ENCODE measurements at places on chromosomes 11 and 22.

DNA sequence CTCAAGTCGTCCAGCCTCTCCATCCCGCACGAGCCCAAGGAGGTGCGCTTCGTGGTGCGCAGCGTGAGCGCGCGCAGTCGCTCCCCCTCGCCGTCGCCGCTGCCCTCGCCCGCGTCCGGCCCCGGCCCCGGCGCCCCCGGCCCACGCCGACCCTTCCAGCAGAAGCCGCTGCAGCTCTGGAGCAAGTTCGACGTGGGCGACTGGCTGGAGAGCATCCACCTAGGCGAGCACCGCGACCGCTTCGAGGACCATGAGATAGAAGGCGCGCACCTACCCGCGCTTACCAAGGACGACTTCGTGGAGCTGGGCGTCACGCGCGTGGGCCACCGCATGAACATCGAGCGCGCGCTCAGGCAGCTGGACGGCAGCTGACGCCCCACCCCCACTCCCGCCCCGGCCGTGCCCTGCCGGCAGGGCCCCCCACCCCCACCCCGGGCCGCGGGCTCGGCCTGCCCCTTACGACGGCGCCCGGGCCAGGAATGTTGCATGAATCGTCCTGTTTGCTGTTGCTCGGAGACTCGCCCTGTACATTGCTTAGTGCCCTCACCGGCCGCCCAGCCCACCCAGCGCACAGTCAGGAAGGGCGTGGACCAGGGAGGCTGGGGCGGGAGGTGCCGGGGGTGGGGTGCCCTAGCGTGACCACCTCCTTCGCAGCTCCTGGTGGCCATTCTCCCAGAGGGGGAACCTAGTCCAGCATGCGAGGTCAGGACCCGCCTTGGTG, 6.9 kb upstream of the ACR start:
- no peak for DNase-seq

DNA sequence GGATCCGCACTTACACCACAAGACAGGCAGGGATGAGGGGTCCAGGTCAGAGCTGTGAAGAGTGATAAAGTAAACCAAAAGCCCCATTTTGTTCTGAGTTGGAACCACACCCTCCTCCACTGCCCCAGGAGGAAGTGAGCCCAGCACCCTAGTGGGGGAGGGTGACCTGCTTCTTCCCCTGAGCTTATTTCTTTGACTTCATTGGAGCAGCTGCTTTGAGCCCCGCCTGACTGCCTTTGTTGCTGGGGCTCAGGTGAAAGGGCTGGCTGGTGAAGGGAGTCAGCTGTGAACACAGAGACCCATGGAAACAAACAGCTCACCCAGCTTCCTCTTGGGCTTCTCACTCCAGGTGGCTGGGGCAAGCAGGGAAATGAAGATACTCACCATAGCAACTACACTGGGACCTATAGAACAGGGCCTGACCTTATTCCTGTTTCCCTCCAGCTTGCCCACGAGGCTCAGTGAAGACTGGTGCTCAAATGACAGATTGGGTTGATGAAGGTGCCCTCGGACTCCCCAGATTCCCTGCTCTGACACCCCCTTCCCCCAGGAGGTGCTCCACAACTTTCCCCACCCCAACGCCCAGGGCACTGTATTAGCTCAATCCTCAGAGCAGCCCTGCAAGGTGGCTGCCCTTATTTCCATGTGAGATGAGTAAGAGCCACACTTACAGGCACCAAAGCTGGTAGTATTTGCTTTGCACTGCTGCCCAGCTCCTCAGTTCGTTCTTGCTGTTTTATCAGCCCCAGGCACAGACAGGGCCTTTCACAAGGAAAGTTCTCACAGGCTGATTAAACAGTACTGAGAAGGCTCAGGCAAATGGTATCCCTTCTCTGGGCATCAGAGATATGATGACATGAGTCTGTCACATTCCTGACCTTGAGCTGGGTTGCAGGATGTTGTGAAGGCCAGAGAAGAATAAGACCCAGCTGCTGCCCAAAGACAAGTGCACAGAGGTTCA, 2.4 kb downstream of the UCP2 start:
- DNase-seq: no peak

DNA sequence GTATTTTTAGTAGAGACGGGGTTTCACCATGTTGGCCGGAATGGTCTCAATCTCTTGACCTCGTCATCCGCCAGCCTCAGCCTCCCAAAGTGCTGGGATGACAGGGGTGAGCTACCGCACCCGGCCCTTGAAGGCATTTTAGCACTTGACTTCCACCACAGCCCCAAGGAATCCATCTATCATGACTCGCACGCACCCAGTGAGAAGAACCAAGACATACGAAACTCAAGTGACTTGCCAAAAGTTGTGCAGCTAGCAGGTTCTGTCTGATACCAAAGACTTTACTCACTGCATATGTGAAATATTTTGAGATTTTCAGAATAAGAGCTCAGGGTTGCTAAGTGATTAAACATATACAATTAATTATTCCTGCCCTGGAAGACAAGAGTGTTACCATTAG, 21.0 kb downstream of the FLI1 start:
- DNase-seq: no peak

GRCh38 chr11:10426475-10426874, 28.6 kb upstream of the AMPD3 start:
- no peak for DNase-seq

DNA sequence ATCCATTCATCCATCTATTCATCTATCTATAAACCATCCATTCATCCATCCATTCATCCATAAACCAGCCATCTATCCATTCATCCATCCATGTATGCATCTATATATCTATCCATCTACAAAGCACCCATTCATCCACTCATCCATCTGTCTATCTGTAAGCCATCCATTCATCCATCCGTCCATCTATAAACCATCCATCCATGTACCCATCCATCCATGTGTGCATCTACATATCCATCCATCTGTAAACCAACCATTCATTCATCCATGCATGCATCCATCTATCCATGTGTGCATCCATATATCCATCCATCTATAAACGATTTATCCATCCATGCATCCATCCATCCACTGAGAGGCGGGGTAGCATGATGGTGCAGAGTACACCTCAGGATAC, 58.4 kb downstream of the MPPED1 start:
- no peak for DNase-seq

DNA sequence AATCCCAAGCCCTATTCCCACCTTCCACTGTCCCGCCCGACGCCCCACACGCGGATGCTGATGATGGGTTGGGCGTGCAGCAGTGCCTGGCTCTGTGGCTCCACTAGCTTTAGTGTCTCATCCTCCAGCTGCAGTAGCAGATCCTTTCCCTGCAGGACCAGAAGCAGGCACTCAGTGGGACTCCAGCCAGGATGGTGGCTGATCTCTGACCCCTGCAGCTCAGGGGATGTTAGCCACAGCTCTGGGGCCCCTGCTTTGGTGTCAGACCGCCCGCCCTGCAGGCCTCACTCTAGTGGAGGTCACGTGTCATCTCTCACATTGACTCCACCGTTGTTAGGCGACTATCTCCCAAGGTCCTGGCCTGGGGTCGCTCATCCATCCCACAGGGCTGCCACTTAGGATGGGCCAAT, 11.8 kb downstream of the SMPD1 start:
- no peak for DNase-seq

DNA sequence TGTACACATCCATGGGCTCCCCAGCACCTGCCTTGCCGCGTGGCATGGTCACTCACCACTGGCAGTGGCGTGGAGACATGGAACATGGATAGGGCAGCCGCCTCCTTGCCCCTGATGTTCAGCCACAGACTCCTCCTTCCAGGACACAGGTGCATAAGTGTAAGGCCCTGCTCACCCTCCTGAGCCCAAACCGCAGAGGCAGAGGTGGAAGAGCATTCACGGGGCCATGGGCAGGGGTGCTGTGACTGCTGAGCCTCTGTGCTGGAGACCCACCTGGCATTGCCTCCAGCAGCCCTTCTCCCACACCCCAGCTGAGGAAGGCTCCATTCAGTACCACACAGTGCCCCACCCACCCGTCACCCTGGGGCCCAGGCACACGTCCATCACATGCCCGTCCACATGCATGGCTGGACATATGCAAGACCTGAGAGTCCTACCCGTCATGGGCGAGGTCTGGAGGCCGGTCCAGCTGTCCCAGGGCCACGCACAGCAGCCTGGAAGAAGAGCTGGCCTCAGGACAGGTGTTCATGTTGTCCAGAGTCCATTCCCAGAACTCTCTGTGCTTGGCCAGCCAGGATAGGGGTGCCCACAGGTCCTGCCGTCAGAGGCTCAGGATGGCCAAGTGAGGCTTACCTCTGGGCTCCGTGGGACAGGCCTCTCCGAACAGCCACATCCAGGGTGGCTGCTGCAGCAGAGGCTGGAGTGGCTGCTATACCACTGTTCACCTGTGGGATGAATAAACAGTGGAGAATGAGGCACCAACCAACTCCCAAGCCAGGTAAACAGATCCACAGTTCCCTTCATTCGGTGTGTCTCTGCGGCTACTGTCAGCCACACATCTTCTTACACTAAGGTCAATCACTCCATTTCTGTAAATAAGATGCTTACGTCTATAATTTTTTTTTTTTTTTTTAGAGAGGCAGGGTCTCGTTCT, 1.7 kb upstream of the TUBGCP6 start:
- no peak for DNase-seq

- DNase-seq: no peak
Observed at GRCh38 chr11:119941636-119942411, 196.1 kb downstream of the TRIM29 start.

Measured in kidney capillary endothelial cell (primary cell).